ENCODE measurements at places on chromosomes 7 and 10. TPM values are rescaled to one million over a fixed set of nuclear protein-coding genes. Genes with fewer than 3 reads are reported as not detected.

Gene ATG9B
- 5.3 TPM for total RNA-seq

Gene MOGAT3
- not detected for total RNA-seq

Gene PGAM1
- 101 TPM for total RNA-seq

Gene SPAM1
- total RNA-seq = not detected

Gene NPC1L1
- total RNA-seq = not detected

Gene LEP
- total RNA-seq = not detected

Gene GJD4
- total RNA-seq = 0.22 TPM

Gene JAKMIP3
- 0.22 TPM for total RNA-seq

Gene CCDC172
- total RNA-seq = not detected

Gene SPDYE8
- not detected for total RNA-seq

Gene CDNF
- 3.2 TPM for total RNA-seq

Gene HOXA5
- not detected for total RNA-seq

Gene GPR15LG
- not detected for total RNA-seq

Gene ABCC2
- total RNA-seq = 3.0 TPM

Gene HTRA1
- 0.55 TPM for total RNA-seq

Gene LIPN
- total RNA-seq = 0.80 TPM

Gene CALCR
- not detected for total RNA-seq

Gene ZNF467
- 8.4 TPM for total RNA-seq

Gene SEMA3E
- total RNA-seq = not detected

Gene LARP4B
- 72.9 TPM for total RNA-seq

Gene TMEM120A
- 27.0 TPM for total RNA-seq

Gene DLD
- 49.4 TPM for total RNA-seq

Gene LIPM
- not detected for total RNA-seq

Measured in T-helper 17 cell (primary cell).